ENCODE measurements at places on chromosomes 6 and 20. TPM values are rescaled to one million over a fixed set of nuclear protein-coding genes. Genes with fewer than 3 reads are reported as not detected.
A peak's percentile ranks its signal among the peaks of the same experiment; 100 is the strongest.

The C20orf204 gene
- total RNA-seq: not detected

The FAM83B gene
- 19.8 TPM for total RNA-seq

The C6orf120 gene
- 27.1 TPM for total RNA-seq

DNA sequence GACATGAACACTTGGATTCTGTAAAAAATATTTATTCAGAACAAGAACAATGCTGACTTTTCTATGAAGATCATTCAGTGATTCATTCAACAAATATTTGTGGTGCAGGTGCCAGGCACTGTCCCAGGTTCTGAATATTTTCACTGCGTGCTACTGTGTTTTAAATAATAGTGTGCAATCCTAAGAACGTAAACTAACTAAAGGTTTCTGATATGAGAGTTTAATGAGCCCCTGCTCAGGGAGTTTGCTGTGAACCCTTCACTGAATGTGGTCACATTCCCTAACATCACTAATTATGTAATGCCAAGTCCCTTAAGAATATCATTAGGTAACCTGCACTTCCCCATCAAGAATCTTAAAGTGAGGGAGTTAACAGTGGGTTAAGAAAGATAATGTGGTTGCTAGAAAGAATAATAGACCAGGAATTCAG lies 1.7 kb upstream of the TMEM170B start:
- peak; percentile 22 for DNase-seq

DNA sequence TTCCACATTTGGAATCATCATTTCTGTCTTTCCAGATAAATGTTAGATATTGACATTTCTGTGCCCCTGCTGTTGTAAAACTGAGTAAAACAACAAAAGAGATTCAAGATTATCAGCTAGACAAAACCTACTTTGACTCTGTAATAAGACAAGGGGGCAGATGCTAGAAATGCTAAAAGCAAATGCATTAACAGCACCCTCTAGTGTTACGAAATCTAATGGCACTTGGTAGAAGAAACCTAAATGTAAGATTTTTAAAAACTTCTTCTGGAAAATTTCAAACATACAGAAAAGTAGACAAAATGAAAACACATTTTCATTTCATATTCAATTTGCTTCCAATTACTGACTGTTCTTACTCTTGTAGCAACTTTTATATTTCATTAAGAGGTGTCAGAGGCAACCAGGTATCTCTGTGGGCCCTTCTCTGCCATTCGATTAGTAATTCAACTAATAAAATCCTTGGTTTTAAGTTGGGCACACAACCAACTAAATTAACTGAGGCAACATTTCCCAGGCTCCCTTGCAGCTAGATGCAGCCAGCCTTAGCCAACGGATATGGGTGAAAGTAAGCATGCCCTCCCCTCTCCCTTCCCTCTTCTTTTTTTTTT lies 45.0 kb downstream of the SLC23A2 start:
- DNase-seq: no peak

DNA sequence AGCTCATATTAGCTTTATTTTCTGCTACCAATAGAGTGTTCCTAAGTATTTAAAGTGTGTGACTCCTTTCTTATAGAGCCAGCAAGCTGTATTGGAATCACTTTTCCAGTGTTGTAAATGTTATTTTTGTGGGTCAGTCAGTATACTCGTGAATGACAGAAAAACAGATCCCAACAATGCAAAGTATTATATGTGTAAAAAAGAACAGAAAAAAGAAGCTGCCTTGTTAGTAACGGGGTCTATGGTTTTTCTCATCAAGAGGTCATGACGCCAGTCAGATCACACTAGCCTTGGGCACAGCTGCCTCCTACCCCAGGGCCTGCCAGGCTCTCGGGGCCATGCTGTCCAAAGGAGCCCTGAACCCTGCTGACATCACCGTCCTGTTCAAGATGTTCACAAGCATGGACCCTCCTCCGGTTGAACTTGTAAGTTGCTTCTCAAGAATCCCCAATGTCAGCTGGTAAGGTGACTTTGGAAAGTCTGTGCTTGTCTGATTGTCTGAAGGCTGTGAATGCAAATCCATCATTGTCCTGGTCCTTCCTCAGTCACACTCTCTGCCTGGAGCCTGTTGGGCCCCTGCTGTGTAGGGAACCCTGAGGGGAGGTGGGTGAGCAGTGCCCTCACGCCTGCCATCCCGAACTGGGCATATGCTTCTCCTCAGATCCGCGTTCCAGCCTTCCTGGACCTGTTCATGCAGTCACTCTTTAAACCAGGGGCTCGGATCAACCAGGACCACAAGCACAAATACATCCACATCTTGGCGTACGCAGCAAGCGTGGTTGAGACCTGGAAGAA lies 9.8 kb downstream of the NELFCD start:
- no peak for DNase-seq

GRCh38 chr20:63555661-63556381 lies 1.9 kb downstream of the FNDC11 start:
- no peak for DNase-seq
